ENCODE measurements at places on chromosomes 11 and 22. TPM values are rescaled to one million over a fixed set of nuclear protein-coding genes. Genes with fewer than 3 reads are reported as not detected.

Gene OVOL1
- not detected for total RNA-seq

Gene APOL6
- 6.4 TPM for total RNA-seq

Gene ZNF280B
- not detected for total RNA-seq

Gene AGBL2
- total RNA-seq = not detected

Gene DGCR6
- total RNA-seq = not detected

Gene OR4C5
- not detected for total RNA-seq

Gene EIF4ENIF1
- total RNA-seq = 12.7 TPM

Gene EIF1AD
- total RNA-seq = 15.6 TPM

- no peak for DNase-seq
Measured at GRCh38 chr11:47571357-47571729, 5.9 kb downstream of the PTPMT1 start.

DNA sequence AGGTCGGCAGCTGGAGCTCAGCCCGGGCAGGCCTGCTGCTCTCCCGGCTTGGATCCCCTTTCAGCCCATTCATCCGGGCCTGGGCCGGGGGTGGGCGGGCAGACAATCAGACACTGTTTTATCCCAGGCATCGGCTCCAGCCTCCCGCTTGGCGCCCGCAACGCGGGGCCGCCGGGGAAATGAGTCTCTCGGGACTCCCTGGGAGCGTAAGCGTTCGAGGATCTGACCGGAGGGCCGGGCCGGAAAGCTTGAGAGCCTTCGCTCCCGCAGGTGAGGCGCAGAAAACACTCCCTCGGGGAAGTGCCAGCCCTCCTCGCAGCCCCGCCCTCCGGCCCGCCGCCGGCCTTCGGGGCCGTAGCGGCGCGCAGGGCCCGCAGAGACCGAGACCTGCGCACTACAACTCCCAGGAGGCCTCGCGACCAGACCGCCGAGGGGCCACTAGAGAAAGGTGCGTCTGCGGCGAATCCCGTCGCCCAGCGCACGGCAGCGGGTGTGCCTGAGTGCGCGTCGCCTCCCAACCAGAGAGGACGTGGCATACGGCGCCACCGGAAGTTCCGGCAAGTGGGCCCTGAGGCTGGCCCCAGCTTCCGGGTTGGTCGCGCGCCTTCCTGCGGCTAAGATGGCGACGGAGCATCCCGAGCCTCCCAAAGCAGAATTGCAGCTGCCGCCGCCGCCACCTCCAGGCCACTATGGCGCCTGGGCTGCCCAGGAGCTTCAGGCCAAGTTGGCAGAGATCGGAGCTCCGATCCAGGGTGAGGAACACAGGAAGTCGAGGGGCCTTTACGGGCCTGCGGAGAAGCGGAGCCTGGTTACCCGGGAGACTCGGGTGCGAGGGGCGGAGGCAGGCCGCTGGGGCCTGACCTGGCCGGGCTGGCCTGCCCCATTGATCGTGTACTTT is at the start of gene SF3B2:
SF3B2 (plus strand) TSS at position 599 of the 898 bp plus-strand sequence; CDS start at position 620, 21 bp downstream.
- DNase-seq = peak; percentile 99

GRCh38 chr11:76408171-76408965 is 27.2 kb downstream of the GVQW3 start:
- no peak for DNase-seq

- no peak for DNase-seq
Measured at GRCh38 chr11:111225881-111226280, 19.6 kb upstream of the POU2AF2 start.

DNA sequence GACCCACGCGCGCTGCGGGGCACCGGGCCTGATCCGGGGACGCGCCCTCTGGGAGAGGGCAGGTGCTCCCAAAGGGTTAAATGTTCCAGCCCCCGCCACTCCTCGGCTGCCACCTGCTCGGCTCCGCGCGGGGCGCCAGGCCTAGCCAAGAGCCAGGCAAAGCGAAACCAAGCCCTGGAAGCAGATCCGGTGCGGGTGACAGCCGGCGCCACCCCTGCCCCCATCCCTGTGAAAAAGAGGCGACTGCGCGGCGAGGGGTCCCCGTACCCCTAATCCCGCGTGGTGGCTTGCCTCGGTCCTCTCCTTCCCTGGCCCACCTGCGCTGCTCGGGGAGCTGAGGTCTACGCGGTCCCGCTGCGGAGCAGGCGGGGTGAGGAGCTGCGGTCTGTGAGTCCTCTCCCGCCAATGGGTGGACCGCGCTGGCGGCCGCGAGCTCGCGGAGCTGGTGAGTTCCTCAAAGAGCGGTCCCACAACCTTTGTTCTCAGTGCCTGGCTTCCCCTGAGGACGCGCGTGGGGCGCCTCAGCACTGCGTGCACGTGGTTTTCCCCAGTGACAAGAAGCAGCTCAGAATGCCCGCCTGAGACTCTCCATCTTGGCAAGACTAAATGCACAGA is at the start of gene ME3:
ME3 (minus strand) TSS at position 610 of the 615 bp plus-strand sequence.
- peak; percentile 85 for DNase-seq

GRCh38 chr11:69419662-69420395 is 61.6 kb upstream of the LINC01488 start:
- DNase-seq = no peak

GRCh38 chr11:61024938-61025820 is 53.7 kb downstream of the CD6 start:
- no peak for DNase-seq

- DNase-seq = peak; percentile 95
Measured at GRCh38 chr22:38981992-38982927, at the start of gene APOBEC3B. Gene APOBEC3B (plus strand): TSS chr22:38982347. CDS start chr22:38982454, 107 bp downstream.

- DNase-seq = no peak
Measured at GRCh38 chr22:43301866-43302265, 41.3 kb downstream of the SCUBE1 start.

GRCh38 chr11:78261367-78261766 is 72.6 kb downstream of the USP35 start:
- no peak for DNase-seq

GRCh38 chr22:41998361-41999261 is at the start of gene WBP2NL:
Gene WBP2NL (plus strand): TSS chr22:41998788. CDS start chr22:41998819, 31 bp downstream.
- peak; percentile 81 for DNase-seq

DNA sequence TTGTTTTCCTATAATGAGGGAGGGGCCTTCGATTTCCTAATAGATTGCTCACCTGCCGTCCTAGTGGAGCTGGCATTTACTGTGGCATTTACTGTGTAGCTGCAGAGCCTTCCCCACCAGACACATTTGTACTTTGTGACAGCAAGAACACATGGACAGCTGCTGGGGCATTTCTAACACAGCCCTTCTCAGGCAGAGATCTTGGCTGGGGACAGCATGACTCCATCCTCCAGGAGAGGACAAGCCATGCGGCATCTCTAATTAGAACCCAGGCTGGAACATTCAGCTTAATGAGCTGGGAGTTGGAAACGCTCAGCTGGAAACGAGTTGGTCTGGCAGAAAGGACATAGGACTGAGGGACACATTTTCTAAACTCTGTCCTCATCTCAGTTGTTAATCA is 887.5 kb downstream of the NTM start:
- no peak for DNase-seq

DNA sequence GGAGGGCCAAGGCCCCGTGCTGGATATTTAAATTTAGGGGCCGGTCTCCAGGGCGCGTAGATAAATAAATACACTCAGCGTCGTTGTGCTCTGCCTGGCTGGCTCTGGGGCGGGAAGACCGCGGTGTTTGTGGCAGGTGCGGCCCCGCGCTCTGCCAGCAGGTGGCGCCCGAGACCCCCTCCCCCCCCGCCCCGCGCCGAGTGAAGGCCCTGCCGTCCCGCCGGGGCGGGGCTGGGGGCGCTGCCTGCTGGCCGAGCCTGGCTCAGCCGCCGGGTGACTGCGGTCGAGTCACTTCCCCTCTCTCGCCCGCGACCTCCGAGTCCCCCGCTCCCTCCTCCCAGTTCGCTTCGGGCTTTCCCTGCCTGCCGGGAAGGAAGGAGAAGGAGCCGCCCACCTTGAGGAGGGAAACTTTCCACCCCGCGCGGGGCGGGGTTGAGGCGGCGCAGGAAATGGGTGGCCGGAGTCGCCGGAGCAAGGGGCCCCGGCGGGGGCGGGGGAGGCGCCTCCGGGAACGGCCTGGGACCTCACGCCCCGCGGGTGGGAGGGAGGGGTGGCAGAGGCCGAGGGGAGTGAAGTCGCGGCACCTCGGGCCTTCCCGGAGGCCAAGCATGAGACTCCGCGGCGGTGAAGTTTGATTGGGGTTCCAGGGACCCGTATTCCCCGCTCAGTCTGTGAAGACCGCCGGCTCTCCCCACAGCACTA is 1.6 kb upstream of the EHBP1L1 start:
- DNase-seq = peak; percentile 97

DNA sequence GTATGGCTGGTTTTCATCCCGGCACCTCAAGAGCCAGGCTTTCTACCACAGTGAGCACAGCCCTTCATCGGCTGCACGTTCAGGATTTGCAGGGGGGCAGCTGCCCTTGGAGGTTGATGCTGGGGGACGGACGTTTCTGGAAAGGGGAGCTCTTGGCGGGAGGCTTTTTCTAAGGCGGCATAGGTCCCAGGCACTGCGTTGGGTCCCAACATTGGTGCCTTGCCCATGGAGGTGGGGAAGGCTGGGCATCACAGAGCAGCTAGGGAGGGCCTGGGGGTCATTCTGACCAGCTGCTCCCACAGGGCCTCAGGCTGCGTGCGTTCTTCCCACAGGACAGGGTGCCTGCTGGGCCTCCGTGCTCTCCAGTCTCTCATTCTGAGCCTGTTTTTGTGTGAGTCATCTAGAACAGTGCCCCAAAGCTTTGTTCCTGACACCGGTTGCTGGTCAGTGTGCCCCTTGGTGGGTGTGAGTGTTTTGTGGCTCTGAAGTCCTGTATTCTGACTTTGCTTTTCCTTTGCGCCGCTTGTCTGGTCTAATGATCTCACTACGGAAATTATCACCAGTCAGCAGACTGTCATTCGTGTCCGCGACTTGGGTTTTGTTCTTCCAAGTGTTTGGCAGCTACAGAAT is 275.9 kb downstream of the TBC1D22A start:
- no peak for DNase-seq
